ENCODE measurements at places on chromosomes 13 and 19. TPM values are rescaled to one million over a fixed set of nuclear protein-coding genes. Genes with fewer than 3 reads are reported as not detected.

C1QTNF9B gene
- not detected for total RNA-seq

RAB11B gene
- total RNA-seq = 69.6 TPM

IQCN gene
- total RNA-seq = 14.1 TPM

ZNF614 gene
- total RNA-seq = 4.1 TPM

PSG2 gene
- 0.51 TPM for total RNA-seq

ZIC2 gene
- total RNA-seq = not detected

ATP11A gene
- 51.0 TPM for total RNA-seq

YJEFN3 gene
- total RNA-seq = 1.1 TPM

USP12 gene
- 26.4 TPM for total RNA-seq

PTPRS gene
- total RNA-seq = 147 TPM

CEACAM4 gene
- not detected for total RNA-seq

KRTDAP gene
- total RNA-seq = 11,369 TPM
